Stimulated activated CD4-positive, alpha-beta T cell treated with anti-CD3 and anti-CD28 coated beads, TNF-alpha, amount 100 ng/mL, for 24 hours (primary cell): ENCODE measurements at places on chromosomes 11 and 22.

DNA sequence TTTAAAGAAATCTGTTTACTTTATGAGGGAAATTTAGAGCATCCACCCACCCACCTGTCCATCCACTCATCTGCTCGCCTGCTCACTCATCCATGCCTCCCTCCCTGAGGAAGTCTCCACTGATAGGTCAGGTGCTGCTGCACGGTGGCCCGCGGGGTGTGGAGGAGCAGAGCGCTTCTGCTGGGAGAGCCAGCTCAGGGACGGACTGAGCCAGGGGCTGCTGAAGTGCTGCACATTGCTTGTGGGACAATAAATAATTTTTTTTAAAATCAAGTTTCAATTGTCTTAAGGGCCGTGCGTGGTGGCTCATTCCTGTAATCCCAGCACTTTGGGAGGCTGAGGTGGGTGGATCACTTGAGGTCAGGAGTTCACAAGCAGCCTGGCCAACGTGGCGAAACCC lies 148.9 kb downstream of the TBC1D22A start:
- DNase-seq: no peak

GRCh38 chr22:41273128-41273527 lies 12.9 kb downstream of the RANGAP1 start:
- no peak for DNase-seq

DNA sequence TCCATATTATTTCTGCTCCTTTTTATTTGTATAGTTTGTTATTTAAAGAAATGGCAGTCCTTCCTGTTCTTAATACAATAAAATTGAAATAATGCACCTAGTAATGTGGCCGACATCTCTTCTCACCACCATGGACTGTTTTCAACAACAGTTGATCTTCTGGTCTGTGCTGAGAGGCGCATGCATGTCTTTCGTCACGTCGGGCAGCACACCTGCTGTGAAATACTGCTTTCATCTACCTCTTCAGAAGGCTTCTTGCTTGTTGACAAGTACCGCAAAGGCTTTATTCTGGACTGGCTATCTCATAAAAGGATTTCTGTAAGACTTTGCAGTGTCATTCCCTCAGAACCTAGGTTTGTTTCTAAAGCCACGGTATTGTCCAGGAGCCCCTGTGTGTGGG lies 13.9 kb upstream of the MYO18B start:
- no peak for DNase-seq

DNA sequence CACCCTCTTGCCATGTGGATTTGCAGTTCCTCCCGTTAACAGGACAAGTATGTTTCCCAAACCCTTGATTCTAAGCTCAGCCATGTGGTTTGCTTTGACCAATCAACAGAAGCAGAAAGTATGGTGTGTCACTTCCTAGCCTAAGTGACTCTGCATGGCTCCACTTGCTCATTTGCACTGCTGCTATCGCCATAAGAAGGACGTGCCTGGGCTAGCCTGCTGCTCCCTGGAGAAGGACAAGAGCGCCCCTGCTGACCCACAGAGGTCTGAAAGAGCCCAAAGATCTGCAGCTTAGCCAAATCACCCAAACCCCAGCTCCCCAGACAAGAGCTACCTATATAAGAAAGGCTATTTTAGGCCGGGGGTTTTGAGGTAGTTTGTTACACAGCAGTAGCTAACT lies 18.0 kb downstream of the TBRG1 start:
- no peak for DNase-seq

- DNase-seq: no peak
Measured at GRCh38 chr11:1706634-1707400, 9.8 kb downstream of the KRTAP5-6 start.

DNA sequence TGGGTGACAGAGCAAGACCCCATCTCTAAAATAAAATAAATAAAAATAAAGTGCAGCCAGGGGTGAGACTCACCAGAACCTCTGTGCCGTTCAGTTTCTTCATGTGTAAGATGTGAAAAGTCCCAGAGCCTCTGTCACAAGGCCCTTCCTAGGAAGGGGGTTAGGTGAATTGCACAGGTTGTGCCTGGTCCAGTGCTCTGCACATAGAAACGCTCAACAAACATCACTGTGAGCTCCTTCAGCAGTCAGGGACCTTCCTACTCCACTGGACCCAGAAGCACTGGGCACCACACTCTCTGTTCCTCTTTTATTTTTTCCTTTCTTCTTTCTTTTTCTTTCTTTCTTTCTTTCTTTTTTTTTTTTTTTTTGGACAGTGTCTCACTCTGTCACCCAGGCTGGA lies 22.3 kb downstream of the MRPL21 start:
- no peak for DNase-seq

DNA sequence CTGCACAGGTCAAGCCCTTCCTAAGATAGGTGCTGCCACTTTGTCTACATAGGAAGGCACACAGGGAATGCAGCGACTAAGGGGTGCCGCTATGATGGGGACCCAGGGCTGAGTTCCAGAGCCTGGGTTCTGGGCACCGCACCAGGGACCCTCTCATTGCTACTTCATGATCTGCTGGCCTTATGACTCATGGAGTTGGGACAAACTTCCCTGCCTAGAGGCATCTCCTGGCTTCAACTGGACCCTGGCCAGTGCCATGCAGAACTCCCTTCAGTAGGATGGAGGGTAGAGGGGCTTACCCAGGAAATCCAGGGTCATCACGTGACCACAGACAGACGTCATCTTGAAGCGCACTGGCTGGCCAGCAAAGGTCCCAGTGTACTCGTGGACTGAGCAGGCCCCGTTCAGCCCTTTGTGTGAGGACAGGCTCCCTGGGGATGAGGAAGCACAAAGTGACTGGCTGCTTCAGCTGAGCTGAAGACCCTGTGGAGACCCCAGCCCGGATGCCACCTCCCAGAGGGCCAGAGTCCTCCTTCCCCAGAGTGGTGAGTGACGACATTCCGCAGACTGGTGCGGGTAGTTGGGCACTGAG lies 8.4 kb downstream of the TOP3B start:
- DNase-seq: no peak

GRCh38 chr22:36073476-36073875 lies 44.9 kb upstream of the RBFOX2 start:
- no peak for DNase-seq

GRCh38 chr22:22342697-22343580 lies 98.4 kb downstream of the VPREB1 start:
- DNase-seq: peak; percentile 44
